ENCODE measurements at places on chromosomes 2 and 18. TPM values are rescaled to one million over a fixed set of nuclear protein-coding genes. Genes with fewer than 3 reads are reported as not detected.

DNA sequence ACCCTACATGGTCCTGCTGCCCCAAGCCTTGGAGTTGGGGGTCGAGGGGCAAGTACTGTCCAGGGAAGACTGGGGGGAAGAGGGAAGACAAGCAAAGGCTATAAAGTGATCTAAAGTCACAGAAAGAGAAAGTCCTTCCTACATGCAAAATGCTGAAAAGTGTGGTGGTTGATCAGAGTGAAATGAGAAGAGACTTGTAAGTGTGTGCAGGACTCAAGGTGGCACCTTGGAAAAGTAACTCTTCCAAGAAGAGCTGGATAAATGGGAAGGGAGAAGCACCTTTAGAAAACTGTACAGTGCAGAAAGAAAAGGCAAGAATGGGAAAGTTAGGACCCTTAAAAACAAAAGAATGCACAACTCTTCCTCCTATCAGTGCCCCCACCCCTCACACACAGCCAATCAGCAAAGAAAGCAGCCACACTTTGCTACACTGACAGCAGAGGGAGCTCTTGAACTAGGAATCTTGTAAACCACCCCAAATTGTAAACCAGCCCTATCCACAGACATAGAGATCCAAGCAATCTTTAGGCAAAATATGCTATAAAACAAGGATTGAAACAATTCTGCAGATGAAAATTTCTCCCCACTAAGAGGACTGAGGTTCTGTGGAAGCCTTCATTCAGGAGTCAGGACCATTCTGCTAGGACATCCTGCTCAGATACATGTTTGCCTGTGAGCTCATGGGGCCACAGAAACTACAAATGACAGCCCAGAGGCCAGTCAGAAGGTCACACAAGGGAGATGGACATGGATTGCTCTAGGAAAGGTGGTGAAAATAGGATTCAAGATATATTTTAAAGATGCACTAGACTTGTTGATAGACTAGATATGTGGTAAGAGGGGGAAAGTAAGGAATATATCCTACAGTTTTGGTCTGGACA, 146.4 kb downstream of the FTCDNL1 start:
- peak; percentile 7 for DNase-seq

DNA sequence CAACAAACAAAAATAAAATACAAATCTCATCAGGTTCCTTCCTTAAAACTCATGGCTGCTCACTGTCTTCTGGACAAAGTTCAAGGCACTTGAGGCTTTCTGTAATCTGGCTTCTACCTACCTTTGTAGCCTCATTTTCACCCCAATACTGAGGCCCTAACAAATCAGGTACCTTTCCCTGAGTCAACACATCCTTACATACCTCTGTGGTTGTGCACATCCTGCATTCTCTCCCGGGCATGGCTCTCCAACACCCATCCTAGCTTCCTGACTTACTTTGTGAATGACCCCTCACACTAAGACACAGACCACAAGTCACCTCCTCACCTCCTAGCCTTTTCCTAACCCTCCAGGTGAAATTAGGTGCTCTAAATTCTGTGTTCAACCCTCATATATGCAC, 190.9 kb downstream of the PID1 start:
- no peak for DNase-seq

Gene COL4A3
- total RNA-seq, result 0.16 TPM

GRCh38 chr2:158174956-158175355, 73.3 kb downstream of the UPP2 start:
- DNase-seq, result no peak

DNA sequence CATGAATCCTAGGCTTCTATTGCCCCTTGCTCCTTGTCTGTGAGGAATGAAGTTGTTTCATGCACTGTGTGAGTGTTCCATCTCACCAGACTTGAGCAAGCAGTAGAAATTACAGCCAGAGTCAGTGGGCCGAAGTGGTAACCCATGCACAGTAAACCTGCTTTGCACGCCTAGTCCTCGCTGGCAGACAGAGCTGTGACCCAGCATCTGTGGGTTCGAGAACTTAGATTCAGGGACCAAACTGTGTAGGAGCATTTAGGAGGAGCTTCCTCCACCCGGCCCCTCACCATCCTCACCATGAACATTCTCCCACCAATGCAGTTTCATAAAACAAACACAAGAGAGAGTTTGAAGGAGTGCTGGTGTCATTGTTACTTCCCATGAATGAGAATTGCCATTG, 21.6 kb upstream of the TEX51 start:
- no peak for DNase-seq
